HEK293T (cell line): ENCODE measurements at places on chromosomes 5 and 9.

DNA sequence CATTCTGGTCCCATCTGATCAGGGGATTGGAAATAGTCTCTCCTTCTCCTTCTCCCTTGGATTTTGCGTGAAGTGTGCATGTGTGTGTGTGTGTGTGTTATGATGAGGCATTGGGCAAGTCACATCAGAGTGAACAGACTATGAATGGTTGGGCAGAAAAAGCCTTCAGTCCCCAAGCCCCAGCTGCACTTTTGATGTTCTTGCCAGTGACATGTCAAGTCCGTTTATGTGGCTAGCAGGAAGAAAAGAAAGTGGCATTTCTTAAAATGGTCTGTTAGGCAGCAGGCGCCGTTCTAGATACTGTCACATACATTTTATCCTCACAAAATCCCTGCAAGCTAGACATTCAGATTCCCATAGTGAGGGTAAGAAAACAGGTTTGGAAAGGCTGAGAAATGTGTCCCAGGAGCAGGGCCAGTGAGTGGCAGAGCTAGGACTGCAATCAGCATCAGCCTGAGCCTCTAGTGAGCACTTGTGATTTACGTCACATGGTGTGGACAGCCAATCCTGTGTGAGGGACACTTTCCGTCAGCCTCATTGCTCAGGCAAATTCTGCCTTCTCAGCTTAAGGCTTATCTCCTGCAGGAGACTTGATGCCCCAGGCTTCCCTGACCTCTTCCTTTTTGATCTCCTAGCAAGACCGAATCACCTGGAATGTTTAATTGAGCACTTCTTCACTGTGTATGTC lies 60.4 kb downstream of the GLRA1 start:
- peak; percentile 22 for DNase-seq

GRCh38 chr5:37811866-37812265 lies 28.0 kb downstream of the GDNF start:
- no peak for DNase-seq

- DNase-seq = no peak
These were observed 113.1 kb upstream of the PCAT7 start for GRCh38 chr9:94441796-94442195.

- no peak for DNase-seq
These were observed 3.5 kb downstream of the PAX5 start for GRCh38 chr9:37030611-37030939.

DNA sequence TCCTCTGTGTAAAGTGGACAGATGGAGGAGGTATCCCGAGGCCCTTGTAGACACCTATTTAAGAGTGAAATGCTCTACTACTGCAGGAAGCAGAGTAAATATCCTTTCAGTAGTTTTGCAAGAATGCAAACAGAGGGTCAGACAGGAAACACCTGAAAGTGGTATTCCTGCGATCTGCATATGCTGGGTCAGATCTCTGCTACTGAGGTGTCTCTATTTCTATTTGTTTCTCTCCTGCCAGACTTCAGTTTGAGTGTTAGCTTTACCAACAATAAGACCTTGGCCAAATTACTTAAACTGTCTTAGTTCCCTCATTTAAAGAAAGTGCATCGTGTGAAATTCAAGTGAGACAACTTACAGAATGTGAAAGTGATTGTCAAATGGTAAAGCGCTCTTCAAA lies 47.6 kb downstream of the JAKMIP2 start:
- no peak for DNase-seq

DNA sequence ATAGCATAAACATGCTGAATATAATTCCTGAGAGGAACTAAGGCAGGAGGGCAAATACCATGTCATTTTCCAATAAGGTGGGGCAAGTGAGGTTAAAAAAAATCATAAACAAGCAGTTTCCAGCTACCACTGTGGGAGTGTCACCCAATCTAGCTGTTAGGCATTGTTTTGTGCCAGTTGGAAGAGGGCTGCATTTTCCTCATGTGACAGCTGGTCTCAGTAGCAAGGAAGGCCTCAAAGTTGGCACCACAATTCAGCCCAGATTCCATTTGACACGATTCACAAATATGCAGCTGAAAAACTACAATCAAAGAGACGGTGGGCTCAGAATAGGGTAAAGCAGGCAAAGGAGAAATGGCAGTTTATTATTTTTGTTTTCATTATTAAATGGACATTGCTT lies 636.1 kb downstream of the KIF4B start:
- no peak for DNase-seq

DNA sequence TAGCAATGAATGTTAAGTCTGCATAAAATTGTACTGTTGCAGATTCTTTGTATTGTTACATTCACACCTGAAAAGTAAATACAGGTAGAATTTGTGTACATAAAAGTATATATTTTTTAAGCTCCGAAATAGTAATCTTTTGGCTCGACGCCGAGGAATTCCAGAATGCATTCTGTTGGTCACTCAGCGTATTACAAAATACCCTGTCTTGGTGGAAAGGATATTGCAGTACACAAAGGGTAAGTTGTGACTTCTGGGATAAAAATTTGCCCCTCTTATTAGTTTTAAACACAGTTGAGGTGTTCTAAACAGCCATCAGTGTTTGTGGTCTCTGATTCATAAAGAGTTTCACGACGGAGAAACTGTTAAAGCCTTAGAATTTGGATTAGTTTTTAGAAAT lies 257.6 kb downstream of the ARHGEF28 start:
- no peak for DNase-seq

- DNase-seq = no peak
These were observed 84.0 kb upstream of the APC start for GRCh38 chr5:112653638-112654205.

- DNase-seq = no peak
These were observed 322.6 kb upstream of the WWC1 start for GRCh38 chr5:167968837-167969236.

DNA sequence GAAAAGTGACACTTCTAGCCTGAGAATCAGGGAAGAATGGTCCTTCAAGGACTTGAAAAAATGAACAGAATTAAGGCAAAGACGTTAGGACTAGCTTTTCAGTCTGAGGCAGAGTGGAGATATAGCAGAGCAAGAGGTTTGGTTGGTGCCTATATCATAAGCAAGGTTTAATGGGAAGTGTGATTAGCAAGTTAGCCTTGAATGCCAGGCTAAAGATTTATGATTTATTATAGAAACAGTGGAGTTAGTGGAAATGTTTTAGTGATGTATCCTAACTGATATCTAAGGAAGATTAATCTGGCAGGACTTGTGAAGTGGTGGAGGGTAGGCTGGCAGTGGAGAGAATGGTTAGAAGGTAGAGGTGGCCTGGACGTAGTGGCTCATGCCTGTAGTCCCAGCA lies 7.0 kb downstream of the F2RL2 start:
- no peak for DNase-seq

- DNase-seq = no peak
These were observed 7.0 kb upstream of the LHX2 start for GRCh38 chr9:124004593-124004992.

DNA sequence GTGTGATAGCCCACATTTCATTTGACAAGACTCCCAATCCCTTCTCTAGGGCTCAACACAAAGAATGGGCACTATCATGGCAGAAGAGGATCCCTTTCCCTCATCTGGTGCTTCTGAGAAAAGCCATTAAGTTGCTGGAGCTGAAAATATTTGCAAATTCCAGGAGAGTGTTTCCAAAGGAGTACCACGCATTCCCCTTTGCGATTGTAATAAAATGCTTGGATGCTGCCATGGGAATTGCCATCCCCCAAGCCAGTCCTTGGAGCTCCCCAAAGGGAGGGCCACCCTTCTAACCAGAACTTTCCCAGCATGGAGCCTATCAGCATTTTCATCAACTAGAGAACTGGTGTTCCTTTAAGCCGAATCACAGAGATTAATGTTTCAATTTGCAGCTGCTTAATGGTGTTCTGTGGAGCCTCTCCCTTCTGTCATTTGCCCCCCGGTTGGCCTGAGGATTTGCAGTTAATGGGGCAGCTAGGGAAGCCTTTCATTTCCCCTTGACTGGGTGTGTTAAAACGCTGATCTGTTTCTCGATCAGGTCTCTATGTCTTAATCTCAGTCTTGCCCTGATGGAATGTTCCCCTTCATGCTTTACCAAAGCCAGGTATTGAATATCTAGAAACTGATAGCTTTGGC lies 133.0 kb downstream of the ENC1 start:
- no peak for DNase-seq

- no peak for DNase-seq
These were observed 793.1 kb downstream of the CDH9 start for GRCh38 chr5:26245321-26245720.
